GM19239 (cell line): ENCODE measurements at places on chromosomes 13 and 19.

DNA sequence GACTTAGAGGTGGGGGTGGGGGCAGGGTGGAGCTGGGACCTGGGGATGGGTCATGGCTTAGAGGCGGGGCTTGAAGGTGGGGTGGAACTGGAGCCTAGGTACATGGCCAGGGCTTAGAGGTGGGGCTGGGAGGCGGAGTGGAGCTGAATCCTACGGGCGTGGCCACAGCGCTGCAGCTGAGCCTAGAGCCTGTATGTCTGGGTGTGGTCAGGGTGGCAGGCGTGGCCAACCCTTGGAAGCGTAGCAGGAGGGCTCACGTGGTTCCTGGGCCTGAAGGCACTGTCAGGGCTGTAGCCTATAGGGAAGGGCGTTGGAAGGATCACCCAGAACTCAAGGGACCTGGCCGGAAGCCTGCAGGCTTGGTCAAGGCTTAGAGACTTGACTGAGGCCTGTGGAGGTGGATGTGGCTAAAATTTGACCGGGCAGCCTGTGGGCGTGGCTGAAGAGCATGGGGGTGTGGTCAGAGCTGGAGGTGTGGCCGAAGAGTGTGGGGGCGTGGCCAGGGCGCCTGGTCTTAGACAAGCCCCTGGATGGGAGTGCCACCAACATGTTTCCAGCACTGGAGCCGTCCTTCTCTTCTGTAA lies 24.3 kb downstream of the COLGALT1 start:
- peak; percentile 75 for DNase-seq

DNA sequence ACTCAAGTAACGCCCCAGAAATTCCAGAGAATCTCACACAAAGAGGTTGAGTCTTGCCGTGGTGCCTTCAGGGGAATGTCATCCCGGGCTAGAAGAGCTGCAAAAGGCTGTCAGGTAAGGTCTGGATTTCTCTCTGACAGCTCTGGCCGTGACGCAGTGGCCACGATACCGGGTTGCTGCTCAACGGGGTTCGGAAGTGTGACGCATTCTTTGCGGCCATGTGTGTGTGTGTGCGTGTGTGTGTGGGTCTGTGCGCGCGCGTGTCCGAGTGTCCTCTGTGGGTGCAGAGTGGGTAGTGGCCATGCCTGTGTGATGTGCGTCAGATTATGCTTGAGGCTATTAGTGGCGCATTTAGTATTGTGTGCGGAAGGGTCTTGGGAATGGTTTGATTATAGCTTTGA lies 306 bp downstream of the ZNF540 start:
- DNase-seq, result no peak

DNA sequence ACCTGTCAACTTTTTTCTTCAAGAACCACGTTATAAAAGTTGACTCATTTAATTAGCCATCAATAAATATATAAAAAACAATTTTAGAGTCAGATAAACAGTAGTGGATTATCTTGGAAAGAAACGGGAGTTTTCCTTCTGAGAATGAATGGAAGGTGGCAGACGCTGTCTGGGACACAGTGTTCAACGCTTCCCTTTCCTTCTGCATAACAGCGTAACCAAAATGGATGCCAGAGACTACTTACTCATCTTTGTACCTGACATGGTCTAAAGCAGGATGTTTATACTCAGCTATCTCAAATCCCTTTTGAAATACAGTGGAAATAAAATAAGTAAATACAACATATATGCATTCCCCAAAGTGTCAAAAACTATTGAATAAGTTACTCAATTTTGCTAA lies 195.2 kb downstream of the LHFPL6 start:
- no peak for DNase-seq

GRCh38 chr13:46885018-46885417 lies 11.8 kb downstream of the HTR2A start:
- DNase-seq, result no peak

DNA sequence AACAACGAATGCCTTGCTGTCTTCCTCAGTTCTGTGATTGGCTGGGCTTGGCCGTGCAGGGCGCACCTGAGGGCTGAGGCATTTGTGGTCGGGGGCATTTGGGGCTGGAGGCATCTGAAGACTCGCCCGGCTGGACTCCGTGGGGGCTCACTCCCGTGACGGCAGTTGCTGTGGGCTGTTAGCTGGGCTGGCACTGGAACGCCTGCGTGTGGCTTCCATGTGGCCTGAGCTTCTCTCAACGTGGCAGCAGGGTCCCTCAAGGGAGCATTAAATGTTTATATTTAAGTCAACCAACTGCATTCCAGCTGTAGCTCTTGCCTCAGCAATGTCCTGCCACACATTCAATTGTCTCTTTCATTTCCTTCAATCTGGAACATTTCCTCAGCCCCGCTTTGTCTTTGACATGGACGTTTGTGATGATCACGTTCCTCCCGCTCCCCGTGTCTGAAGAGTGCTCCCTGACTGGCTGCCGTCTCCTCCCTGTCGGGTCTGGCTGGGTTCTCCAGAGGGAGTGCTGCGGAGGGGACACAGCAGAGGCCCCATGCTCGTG lies 21.0 kb downstream of the CCDC8 start:
- no peak for DNase-seq

- DNase-seq, result no peak
Observed at GRCh38 chr13:77513719-77514335, 21.7 kb upstream of the SCEL start.

GRCh38 chr19:5038631-5039271 lies 69.8 kb downstream of the KDM4B start:
- DNase-seq, result no peak

GRCh38 chr13:20193162-20193906 lies 596 bp upstream of the GJB2 start:
- no peak for DNase-seq

- no peak for DNase-seq
Observed at GRCh38 chr13:63910511-63910910, 2494.9 kb upstream of the PCDH20 start.

DNA sequence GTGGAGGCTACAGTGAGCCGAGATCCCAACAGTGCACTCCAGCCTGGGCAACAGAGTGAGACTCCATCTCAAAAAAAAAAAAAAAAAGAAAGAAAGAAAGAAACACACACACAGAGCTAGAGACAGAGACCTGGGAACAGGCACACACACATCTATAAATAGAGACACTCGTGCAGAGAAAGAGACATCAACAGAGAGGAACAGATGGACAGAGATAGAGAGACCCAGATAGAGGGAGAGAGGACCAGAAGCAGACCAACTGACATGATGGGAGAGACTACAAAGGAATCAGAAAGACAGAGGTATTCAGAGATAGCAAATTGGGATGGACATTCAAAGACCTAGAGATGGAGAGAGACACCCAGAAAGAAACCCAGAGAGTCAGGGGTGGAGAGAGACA lies 2.1 kb upstream of the CA11 start:
- DNase-seq, result no peak

GRCh38 chr13:70703755-70704154 lies 595.5 kb upstream of the KLHL1 start:
- no peak for DNase-seq

DNA sequence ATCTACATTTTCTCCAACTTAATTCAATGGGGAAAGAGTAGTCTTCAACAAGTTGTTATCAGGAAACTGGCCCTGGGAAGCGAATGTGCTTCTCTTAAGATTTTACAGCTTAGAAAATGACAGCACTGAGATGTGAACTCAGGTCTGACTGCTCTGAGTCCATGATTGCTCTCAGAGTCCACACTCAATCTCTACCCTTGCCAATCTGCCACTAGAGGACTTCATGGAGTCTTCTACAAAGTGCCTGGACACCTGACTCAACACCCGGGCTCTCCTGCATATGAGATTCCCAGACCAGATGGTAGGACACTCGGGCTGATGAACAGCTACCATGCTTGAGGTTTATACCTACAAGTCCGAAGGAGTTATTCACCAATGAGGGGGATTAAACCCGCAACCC lies 74.8 kb downstream of the ABCC4 start:
- DNase-seq, result no peak

- no peak for DNase-seq
Observed at GRCh38 chr13:72431981-72432682, 295.3 kb downstream of the MZT1 start.

GRCh38 chr13:98097749-98098148 lies 45.1 kb upstream of the FARP1 start:
- no peak for DNase-seq

DNA sequence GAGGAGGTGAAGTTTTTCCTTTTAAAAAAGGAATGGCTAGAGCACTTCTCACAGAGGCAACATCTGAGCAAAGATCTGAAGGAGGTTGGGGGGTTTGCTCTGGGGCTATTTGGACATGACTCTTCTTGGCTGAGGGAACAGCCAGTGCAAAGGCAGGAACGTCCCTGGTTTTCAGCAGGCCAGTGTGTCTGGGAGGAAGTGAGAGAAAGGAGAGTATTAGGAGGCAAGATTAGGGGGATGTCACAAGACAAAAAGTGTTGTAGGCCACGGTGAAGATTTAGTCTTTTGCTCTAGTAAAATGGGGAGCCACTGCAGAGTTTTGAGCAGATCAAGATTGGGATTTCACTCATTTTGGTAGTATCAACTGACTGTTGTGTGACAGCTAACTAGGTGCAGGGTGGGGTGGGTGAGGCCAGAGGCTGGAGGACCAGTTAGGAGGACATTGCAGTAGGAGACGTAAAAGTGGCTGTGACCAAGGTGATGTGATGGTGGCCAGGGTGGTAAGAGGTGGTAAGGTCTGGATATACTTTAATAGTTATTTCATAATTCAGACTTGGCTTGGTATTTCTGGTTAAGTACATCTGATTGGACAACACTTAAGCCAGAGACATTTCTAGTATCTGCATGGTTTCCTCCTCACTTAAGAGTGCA lies 40.6 kb downstream of the WDFY2 start:
- DNase-seq, result no peak

- DNase-seq, result no peak
Observed at GRCh38 chr13:63693696-63694095, 2278.0 kb upstream of the PCDH20 start.

DNA sequence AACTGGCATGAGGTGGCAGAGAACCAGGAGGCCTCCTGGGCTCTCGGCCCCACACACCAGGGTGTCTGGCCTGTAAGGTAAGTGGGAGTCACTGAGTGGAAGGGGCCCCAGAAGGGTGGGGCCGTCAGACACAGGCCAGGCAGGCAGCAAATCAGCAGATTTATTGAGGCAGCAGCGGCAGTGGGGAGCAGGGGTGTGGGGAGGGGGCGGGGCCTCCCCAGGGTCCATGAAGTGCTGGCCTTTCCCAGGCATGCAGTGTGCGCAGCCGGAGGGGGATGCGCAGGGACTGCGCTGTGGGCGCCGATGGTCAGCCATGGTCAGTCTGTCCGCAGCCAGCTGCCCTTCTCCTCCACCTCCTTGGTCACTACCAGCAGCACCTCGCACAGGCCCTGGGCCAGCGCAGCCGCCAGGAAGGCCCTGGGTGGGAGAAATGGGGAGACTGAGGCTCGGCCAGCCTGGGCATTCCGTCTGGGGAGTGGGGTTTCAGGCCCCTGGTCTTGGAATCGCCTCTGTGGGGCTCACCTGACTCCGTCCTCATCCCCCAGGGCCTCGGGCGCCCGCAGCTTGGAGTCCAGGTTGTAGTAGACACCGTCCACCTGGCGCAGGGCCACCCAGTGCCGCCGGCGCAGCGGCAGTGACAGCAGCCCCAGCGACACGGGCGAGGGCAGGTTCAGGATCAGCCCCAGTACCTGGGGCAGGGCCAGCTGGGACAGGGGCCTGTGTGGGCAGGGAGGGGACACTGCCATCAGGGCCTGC lies 5.0 kb downstream of the JOSD2 start:
- no peak for DNase-seq

- DNase-seq, result no peak
Observed at GRCh38 chr13:34942732-34943435, 814 bp downstream of the NBEA start.

GRCh38 chr13:90618133-90618532 lies 729.4 kb upstream of the MIR17HG start:
- DNase-seq, result no peak

GRCh38 chr19:19347401-19348110 lies 26.9 kb downstream of the MAU2 start:
- no peak for DNase-seq

DNA sequence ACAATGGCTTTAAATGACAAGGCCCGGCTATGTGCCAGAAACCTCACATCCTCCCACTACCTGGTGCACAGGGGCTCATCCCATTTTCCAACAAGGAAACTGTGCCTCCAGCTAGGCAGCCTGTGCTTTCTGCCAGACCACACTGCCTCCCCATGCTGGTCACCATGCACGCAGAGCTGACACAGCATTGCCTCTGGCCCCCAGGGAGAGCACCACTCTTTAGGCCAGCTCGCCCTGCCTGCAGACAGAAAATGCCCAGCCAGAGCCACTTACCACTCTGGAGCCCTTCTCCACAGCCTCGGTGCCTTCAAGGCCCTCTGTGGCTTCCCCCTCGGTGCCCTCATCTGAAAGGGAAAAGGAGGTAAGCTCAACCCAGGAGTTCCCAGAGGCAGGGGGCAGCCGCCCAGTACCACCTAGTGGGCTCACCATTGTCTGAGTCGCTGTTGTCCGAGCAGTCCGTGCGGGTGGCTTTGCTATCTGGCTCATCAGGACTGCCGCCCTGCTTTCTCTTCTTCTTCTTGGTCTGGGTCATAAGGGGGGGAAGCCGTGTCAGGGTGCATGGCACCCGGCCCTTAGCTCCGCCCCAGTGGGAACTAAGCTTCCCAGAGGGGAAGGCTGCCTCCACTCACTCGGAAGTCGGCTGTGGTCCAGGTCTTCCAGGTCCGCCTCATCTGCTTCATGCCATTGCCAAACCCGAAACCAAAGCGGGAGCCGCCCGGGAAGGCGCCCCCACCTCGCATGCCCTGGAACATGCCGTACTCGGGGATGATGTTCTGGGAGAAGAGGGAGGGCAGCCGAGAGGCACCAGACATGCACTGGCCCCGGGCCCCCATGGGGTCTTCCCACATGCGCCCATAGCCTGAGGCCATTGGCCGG lies 18.0 kb downstream of the AKAP8L start:
- DNase-seq, result no peak

GRCh38 chr13:98782654-98783053 lies 30.2 kb upstream of the SLC15A1 start:
- no peak for DNase-seq

DNA sequence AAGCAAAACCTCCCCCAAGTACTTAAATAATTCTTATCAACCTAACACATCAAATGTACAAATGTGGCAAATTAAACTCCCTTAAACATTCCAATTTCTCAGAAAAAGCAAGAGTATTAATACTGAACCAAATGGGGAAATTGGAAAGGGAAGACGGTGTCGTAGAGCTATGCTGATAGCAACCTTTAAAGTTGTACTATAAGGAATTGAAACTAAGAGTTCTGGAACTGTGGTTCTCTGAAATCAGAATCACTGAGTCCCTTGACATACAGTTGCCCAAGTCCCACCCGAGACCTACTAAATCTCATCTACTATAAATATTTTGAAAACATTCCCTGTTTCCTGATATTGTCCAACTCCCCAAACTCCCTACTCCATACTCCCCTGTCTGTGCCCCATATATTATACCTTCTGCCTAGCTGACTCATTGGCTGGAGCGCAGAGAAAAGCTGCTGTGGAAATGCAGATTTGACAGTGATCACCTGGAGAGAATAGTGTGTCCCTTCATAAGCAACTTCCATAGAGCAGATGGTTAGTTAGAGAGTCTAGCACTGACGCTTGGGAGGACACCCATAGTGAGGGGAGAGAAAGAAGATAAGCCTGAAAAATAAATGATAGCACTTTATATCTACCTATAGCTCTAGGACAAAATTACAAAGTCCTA lies 51.4 kb upstream of the ITM2B start:
- no peak for DNase-seq

GRCh38 chr13:99143904-99144303 lies 56.8 kb upstream of the UBAC2 start:
- no peak for DNase-seq
